ENCODE measurements at places on chromosomes 7 and 10.

DNA sequence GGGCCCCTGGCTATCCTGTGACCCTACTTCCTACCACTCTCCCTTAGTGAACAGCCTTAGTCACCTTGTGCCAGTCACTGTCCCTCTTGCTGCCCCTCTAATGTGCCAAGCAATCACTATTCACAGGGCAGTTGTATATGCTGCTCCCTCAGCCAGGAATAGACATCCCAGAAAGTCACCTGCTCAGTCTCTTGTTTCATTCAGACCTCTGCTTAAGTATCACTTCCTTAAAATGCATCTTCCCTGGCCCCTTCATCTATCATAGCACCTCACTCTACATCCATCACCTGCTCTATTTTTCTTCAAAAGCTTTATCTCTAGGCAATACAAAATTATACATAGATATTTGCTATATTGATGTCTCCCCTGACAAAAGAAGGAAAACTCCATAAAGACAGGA is 328.4 kb upstream of the NFE2L3 start:
- no peak for DNase-seq

GRCh38 chr7:81427461-81427860 is 342.4 kb downstream of the HGF start:
- DNase-seq: no peak

GRCh38 chr7:35736725-35737124 is 41.8 kb upstream of the HERPUD2 start:
- no peak for DNase-seq

DNA sequence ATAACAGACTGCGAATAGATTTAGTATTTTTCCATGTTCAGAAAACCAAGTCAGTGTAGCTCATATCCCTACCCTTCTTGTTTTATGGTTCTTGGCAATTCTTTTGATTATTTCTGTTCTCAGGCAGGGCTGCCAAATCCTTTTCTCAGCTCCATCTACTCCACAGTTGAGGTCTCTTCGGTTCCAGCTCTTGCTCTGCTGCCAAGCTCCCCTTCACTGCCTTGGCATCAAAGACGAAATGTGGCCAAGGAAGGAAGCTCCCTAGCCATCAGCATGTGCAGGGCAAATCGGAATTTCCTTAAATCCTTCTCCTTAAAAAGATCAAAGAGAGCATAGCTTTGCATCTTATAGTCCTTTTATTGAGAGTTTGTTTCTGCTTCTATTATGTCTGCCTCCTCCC is 116.4 kb upstream of the NOBOX start:
- DNase-seq: no peak

GRCh38 chr10:66927971-66928770 is 2.3 kb downstream of the LRRTM3 start:
- DNase-seq: no peak

DNA sequence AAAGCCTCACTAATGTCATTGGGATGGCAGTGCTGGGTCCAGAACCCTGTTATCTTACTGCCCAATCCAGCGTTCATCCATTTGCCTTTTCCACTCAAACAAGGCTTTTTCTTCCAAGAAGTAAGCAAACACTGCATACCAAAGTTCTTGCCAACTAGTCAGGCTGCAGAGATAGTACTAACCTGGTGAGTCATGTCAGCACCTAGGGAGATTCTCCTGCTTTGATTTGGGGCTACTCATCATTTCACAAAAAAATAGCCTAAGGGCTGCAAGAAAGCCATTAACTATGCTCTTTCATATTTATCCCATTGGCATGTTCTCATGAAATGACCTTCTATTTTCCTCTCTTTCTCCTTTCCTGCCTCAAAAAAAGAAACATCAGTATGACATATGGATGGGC is 142.6 kb downstream of the TWIST1 start:
- no peak for DNase-seq

GRCh38 chr7:98284335-98285036 is 3.0 kb downstream of the BRI3 start:
- DNase-seq: no peak

GRCh38 chr10:7410862-7411670 is at the start of gene SFMBT2:
SFMBT2 (minus strand) TSS chr10:7411034; CDS start chr10:7381898, 29,136 bp downstream.
- peak; percentile 61 for DNase-seq

- DNase-seq: no peak
Observed at GRCh38 chr10:2953495-2953894, 113.9 kb upstream of the PFKP start.

- DNase-seq: no peak
Observed at GRCh38 chr10:6058682-6059475, 3.3 kb downstream of the IL2RA start.

DNA sequence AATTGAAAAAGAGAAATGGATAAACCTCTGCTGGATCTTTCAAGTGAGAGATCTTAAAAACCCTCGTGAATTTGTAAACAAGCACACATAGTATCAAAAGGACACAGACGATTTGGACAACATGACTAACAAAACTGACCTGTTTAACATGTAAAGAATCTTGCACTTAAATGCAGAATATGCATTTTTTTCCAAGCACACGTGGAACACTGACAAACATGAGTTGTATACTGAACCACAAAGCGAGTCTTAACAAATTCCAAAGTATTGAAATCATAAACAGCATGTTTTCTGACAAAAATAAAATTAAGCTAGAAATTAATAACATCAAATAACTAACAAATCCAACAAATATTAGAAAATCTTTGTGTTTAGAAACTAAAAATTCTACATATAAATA is 65.0 kb upstream of the ZNF746 start:
- no peak for DNase-seq
